Type B pancreatic cell (in vitro differentiated cells): ENCODE measurements at places on chromosomes 4 and X.

- H3K4me3 ChIP-seq: peak overlapping the region; percentile 97
- peak overlapping the region; percentile 97 for H3K27ac ChIP-seq
- H3K4me1 ChIP-seq: peaks cover 26% of the 10 kb centered on the region
- no peak for DNase-seq
- H3K36me3 ChIP-seq: no peaks in the 10 kb centered on the region
These were observed 432 bp downstream of the TMEM175 start for GRCh38 chr4:932713-933070.

GRCh38 chrX:111168314-111168713, 72.3 kb downstream of the PAK3 start:
- H3K36me3 ChIP-seq: no peaks in the 10 kb centered on the region
- no peak overlapping the region for H3K4me3 ChIP-seq
- no peak for DNase-seq
- H3K4me1 ChIP-seq: no peaks in the 10 kb centered on the region
- H3K27ac ChIP-seq: no peak overlapping the region

DNA sequence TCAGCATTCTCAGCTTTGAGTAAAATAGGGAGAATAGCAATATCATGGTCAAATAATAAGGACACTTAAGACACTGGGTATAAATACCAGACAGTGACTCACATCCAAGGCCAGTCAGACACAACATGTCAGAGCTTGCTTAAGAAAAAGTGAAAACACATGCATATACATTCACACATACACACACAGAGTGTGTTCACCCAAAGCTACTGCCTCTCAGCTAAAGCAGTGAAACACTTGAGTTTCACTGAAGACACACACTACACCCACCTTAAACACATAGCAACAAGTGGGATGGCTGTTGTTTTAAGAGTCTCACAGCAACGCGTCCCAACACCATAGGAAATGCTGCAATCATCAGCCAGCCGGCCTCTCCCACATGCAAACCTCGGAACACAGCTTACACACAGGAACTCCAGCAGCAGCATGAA, 14.4 kb downstream of the SHROOM4 start:
- peak overlapping the region; percentile 57 for H3K27ac ChIP-seq
- H3K4me3 ChIP-seq: no peak overlapping the region
- no peaks in the 10 kb centered on the region for H3K36me3 ChIP-seq
- H3K27me3 ChIP-seq: no peaks in the 10 kb centered on the region

- DNase-seq: no peak
- H3K36me3 ChIP-seq: no peaks in the 10 kb centered on the region
- H3K4me1 ChIP-seq: no peaks in the 10 kb centered on the region
- H3K4me3 ChIP-seq: no peak overlapping the region
- H3K27ac ChIP-seq: no peak overlapping the region
These were observed 71.7 kb downstream of the YIPF6 start for GRCh38 chrX:68570598-68570997.

- H3K27me3 ChIP-seq: no peaks in the 10 kb centered on the region
- peaks cover 24% of the 10 kb centered on the region for H3K4me1 ChIP-seq
- no peak for DNase-seq
- no peaks in the 10 kb centered on the region for H3K36me3 ChIP-seq
These were observed 512.2 kb downstream of the PDHA2 start for GRCh38 chr4:96352051-96352517.

DNA sequence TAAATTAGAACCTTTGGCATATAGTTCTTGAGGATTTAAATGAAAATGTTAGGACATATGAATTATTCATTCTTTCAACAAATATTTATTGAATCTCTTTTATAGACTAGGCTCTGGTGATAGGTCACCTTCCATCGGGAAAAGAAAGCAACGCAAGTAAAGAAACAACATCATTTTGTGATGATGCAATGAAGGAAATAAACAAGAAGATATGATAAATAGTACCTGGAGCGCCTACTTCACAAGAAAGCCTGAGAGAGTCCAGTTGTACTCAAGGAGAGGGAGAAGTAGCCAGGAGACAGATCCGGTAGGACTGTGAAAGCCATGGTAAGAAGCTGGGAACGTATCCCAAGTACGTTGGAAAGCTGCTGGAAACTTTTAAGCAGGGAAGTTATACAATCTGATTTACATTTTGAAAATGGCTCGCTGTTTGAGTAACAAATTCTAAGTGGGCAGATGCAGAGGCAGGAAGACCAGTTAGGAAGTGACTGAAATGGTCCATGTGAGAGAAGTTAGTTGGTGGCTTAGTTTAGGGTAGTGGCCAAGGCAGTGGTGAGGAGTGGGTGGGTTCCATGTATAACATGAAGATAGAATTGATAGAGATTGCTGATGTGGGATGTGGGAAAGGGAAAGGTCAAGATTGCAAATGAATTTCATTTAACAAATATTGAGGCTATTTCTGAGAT, 17.7 kb upstream of the CPE start:
- H3K27ac ChIP-seq: no peak overlapping the region
- no peak for DNase-seq
- no peak overlapping the region for H3K4me3 ChIP-seq
- no peaks in the 10 kb centered on the region for H3K36me3 ChIP-seq
- peaks cover 4% of the 10 kb centered on the region for H3K27me3 ChIP-seq

DNA sequence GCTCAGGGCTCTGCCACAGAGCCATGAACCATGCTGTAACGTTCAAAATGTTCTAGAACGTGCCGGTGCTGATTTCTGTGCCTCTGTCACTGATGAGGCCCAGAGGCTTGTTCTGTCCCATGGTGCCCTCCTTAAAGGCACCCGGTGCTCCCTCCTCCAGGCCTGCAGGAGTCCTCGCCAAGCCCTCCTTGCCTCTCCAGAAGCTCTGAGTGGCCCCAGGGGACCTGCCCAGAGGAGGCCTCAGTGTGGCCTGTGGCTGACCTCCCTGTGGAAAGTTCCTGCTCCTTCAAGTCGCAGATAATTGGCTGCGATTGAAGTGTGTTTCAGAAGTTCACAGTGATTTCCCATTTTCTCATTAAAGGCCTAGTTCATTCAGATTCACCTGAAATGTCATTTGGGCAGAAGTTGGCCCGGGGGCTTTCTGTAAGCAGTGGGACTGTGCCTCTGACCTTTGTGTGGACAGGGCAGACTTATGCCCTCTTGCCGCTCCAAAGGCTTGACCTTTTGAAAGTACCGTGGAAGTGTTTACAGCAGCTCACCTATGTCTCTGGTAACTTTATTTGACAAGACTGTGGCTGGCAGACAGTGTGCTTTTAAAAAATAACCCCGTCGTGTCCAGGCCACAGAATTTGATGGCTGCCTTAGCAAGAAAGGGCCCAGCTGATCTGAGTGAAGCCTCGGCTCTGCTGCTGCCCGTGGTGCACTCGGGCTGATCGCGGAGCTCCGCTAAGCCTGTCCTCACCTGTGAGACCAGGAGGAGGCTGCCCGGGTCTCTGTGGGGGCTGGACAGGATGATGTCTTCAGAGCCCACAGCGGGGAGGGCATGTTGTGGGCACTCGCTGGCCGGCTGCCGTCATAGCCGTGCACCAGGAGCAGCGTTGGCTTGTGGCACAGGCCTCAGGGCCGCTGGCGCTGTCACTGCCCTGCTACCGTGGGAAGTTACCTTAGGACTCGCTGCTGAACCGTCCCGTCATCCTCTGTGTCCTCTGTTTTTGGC, 25.3 kb downstream of the TRMT44 start:
- no peaks in the 10 kb centered on the region for H3K27me3 ChIP-seq
- no peak overlapping the region for H3K27ac ChIP-seq
- no peak overlapping the region for H3K4me3 ChIP-seq
- H3K4me1 ChIP-seq: peaks cover 4% of the 10 kb centered on the region
- DNase-seq: no peak
